Type B pancreatic cell (in vitro differentiated cells): ENCODE measurements at places on chromosomes 4 and X.
A peak's percentile ranks its signal among the peaks of the same experiment; 100 is the strongest.

- no peaks in the 10 kb centered on the region for H3K27me3 ChIP-seq
- H3K36me3 ChIP-seq, result peaks cover 21% of the 10 kb centered on the region
- DNase-seq, result no peak
- no peak overlapping the region for H3K4me3 ChIP-seq
Measured at GRCh38 chr4:86688026-86688425, 93.9 kb downstream of the PTPN13 start.

GRCh38 chr4:10048941-10049697, 27.8 kb upstream of the SLC2A9 start:
- peaks cover 39% of the 10 kb centered on the region for H3K27me3 ChIP-seq
- H3K36me3 ChIP-seq, result no peaks in the 10 kb centered on the region
- peak; percentile 8 for DNase-seq
- H3K27ac ChIP-seq, result no peak overlapping the region

- H3K4me3 ChIP-seq, result peak overlapping the region; percentile 79
- no peaks in the 10 kb centered on the region for H3K27me3 ChIP-seq
Measured at GRCh38 chrX:97616883-97617530, 733.3 kb downstream of the RPA4 start.

DNA sequence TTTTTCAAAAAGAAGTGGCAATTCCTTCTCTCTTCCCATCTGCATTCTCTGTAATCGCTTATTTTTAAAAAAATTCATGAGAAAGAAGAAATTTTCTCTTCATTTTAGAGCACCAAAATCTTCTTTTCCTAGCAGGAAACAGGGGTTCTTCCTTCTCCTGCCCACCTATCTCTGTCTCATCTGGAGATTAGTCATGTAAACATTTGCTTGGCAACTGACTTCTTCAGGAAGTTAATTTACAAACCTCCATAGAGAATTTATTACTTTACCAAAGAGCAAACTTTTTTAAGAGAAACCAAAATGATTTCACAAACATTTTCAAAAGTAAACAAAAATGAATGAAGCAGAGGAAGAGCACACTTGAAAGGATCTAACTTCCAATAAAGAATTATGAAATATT, 13.5 kb downstream of the TTC29 start:
- H3K4me3 ChIP-seq, result no peak overlapping the region
- H3K36me3 ChIP-seq, result no peaks in the 10 kb centered on the region
- H3K27me3 ChIP-seq, result no peaks in the 10 kb centered on the region
- no peak overlapping the region for H3K27ac ChIP-seq
- DNase-seq, result no peak

DNA sequence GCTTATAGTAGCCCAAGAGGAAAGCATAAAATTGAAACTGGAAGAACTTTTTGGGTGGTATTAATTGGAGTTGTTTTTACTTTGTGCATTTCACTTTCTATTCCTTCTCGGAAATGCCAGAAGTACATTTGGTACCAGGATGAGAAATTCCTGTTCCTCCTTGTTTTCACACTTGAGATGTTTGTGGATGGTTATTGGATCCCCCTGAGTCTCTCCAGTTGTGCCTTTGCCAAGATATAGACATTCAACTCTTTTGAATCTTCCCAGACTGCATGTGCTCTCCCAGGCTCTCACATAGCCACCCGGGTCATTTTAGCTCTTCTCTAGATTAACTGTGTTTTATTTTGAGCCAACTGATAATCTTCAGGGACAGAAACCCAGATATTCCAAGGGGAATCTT, 120.5 kb downstream of the AFF1 start:
- H3K36me3 ChIP-seq, result peaks cover 39% of the 10 kb centered on the region
- no peak for DNase-seq
- peaks cover 56% of the 10 kb centered on the region for H3K4me1 ChIP-seq
- H3K4me3 ChIP-seq, result no peak overlapping the region
- H3K27me3 ChIP-seq, result no peaks in the 10 kb centered on the region

- no peak overlapping the region for H3K4me3 ChIP-seq
- peaks cover 21% of the 10 kb centered on the region for H3K4me1 ChIP-seq
- H3K36me3 ChIP-seq, result no peaks in the 10 kb centered on the region
- H3K27ac ChIP-seq, result no peak overlapping the region
- DNase-seq, result no peak
- peaks cover 18% of the 10 kb centered on the region for H3K27me3 ChIP-seq
Measured at GRCh38 chr4:8164194-8164565, 5.6 kb upstream of the ABLIM2 start.

GRCh38 chr4:52472444-52472843, 186.7 kb downstream of the USP46 start:
- no peaks in the 10 kb centered on the region for H3K36me3 ChIP-seq
- no peak for DNase-seq
- H3K4me3 ChIP-seq, result no peak overlapping the region
- H3K27ac ChIP-seq, result no peak overlapping the region
- H3K4me1 ChIP-seq, result peaks cover 4% of the 10 kb centered on the region

GRCh38 chrX:53312946-53313727, 31.8 kb upstream of the IQSEC2 start:
- H3K27ac ChIP-seq, result no peak overlapping the region
- no peak overlapping the region for H3K4me3 ChIP-seq

DNA sequence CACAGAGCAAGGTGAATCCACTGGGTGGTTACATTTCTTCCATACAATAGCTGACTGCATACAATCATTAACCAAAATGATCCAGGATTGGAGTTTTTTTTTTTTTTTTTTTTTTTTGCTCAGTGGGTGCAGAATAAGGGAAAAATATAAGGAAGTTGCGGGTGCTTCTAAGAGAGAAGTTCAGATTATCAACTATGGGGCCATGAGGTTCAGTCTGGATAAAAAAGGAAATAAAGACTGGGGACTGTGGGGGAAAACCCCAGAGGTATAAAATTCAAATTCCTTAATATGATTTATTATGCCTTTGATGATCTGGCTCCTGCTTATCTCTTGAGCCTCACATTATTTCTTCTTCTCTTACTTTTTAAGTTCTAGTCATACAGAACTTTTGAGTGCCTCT, 5.9 kb upstream of the EIF1AX start:
- no peaks in the 10 kb centered on the region for H3K27me3 ChIP-seq
- no peaks in the 10 kb centered on the region for H3K4me1 ChIP-seq
- no peak for DNase-seq

- no peak for DNase-seq
- peaks cover 21% of the 10 kb centered on the region for H3K4me1 ChIP-seq
- no peaks in the 10 kb centered on the region for H3K27me3 ChIP-seq
- no peak overlapping the region for H3K27ac ChIP-seq
- H3K4me3 ChIP-seq, result no peak overlapping the region
Measured at GRCh38 chr4:68869274-68869773, 53.5 kb downstream of the UGT2B10 start.

DNA sequence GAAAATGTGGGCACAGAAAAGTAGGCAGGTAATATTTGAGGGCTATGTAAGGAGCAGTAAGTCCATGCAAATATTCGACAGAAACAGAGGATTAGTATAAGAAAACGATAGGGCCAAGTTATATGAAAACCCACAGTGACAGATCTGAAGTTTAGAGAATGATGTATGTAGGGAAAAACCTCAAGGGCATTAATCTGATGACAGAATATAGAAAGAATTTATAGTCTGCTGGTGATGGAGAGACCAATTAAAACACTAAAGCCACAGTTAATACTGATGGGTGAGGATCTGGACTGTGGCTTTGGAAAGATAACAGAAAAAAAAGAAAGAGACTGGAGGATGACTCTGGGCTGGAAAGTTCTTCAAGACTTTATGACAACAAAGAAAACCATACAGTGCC, 169.7 kb downstream of the PALLD start:
- peaks cover 3% of the 10 kb centered on the region for H3K36me3 ChIP-seq
- no peak overlapping the region for H3K27ac ChIP-seq
- H3K27me3 ChIP-seq, result peaks cover 8% of the 10 kb centered on the region
- no peak for DNase-seq

DNA sequence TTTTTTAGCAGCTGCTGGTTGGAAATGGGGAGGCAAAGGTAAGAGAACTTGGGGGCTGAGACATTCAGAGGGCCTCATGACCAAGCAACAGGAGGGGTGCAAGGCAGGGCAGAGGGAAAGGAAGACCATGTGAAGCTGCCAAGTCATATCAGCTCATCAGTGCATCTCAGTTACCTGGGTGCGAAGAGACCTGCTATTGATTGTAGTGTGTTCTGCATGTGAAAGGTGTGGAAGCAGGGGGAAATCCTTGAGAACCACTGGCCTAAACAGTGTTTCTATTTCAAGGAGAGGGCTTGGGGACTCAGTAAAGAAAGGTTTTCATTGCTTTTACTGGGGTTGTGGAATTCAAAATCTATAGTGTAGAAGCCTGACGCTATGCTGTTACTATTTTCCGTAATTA, 47.1 kb upstream of the EDA start:
- no peak for DNase-seq
- no peak overlapping the region for H3K27ac ChIP-seq
- no peaks in the 10 kb centered on the region for H3K27me3 ChIP-seq
- no peaks in the 10 kb centered on the region for H3K36me3 ChIP-seq
